ENCODE measurements at places on chromosomes 11 and 22.

- no peak for DNase-seq
These were observed 2120.6 kb upstream of the RAG2 start for GRCh38 chr11:38718659-38719058.

- no peak for DNase-seq
These were observed 2.3 kb downstream of the CTSC start for GRCh38 chr11:88335284-88335683.

GRCh38 chr11:45982656-45983470 lies 60.4 kb downstream of the LARGE2 start:
- DNase-seq: peak; percentile 93

DNA sequence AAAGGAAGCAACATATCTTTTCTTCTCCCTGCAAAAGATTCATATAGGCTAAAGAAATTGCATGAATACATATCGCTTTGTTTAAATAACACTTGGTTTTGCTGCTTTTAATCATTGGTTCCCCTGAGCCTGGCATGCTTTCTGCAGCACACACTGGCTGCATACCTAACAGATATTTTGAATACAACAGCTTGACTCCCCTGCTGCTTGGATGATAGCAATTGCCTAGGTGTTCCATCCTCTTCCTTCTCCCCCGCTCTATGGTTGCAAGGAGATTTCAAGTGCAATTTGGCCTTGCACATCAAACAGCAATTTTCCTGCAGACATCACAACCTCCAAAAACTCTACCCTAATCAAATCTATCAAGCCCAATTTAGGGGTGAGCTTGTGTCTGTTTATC lies 430.0 kb downstream of the NTM start:
- no peak for DNase-seq

DNA sequence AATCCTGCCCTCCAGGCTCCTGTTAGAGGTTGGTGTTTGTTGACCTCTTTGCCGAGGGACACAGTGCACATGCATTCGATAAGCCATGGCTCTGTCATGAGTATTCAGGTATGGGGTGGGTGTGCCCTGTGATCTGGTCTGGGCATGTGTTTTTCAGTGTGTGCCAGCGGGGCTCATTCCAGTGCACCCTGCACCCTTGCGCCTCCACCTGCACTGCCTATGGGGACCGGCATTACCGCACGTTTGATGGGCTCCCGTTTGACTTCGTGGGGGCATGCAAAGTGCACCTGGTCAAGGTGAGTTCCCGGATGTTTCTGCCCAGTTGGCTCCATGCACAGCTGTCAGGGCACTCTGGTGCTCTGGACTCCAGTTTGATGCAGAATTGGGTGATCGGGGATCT lies 44.2 kb downstream of the OTOG start:
- no peak for DNase-seq

DNA sequence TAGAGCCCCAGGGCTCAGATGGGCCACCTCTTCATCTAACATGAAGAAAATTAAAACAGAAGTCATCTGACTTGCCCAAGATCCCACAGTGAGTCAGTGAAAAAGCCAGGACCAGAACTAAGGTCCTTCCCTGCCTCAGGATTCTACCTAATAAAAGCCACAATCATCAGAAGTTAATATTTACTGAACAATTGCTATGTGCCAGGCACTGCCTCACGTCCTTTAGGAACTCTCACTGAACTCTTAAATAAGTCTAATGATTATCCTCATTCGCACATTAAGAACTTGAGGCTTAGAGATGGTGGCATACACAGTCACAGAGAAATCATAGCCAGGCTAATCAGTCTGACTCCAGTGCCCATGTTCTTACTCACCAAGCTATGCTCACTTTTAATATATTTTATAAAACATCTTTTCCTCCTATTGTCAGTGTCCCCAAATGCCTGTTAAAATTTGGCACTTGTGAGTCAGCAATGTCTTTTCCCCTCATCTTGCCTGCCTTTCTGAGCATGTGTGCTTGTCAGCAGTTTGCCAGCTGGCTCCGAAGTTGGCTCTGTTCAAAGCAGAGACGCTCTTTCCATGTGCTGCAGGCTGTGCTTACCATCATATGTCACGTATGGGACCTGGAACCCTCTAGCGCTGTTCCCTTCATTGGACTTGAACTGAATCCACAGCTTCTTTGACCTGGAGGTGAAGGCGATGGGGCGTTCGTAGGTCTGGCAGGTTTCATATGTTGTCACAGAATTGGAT lies 21.5 kb upstream of the NRIP3 start:
- DNase-seq: no peak

DNA sequence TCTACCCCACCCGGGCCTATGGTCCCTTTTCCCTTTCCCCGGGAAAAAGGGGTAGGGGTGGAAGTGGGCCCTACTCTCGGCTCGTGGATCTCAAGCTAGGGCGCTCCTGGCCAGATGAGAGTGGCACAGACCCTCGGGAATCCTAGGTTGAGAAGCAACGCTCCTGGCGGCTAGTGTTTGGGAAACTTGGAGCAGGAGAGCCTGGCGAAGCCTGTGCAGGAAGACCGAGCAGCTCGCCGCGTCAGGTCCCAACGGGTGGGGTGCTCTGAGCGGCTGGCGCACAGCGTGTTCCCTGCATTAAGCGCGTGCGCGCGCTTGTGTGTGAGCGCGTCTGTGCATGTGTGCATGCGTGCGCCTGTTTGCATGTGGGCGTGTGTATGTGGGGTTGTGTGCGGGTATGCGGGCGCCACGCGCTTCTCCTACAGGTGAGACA lies 7.1 kb upstream of the FLI1 start:
- peak; percentile 43 for DNase-seq

- peak; percentile 95 for DNase-seq
These were observed 28.2 kb upstream of the MGAT3 start for GRCh38 chr22:39428597-39429071.

DNA sequence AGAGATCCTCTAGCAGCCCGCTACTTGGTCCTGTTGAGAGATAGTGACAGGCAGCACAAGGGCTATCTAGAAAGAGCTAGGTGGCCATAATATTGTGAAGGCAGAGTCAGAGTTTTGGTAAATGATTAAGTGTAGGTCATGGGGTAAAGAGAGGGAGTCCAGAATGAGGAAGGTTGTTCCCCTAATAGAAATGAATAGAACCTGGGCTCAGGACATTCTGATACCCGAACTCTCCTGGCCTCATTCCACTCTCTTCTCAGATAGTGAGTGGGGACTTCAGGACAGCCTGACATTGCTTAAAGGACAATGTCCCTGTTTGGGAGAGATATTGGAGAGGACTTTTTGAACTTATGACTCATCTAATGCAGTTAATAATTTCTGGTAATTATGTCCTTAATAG lies 20.6 kb downstream of the SLC5A1 start:
- no peak for DNase-seq

DNA sequence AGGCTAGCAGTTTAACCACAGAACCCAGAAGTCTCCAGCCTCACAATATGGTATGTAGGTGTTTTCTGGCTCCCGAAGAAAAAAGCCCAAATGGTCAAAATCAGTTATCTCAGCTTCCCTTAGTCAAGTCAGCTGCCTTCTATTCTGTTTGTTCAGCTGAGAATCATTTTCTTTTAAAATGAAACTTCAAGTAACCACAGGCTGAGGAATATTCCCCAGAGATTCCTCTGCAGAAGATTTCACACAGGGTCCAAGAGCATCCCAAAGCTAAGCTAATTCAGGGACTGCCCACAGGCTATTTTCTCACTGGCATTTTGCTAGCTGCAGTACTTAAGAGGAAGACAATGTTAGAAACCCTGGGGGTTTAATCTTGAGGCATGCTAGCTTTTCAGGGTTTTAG lies 977.0 kb upstream of the CHORDC1 start:
- DNase-seq: peak; percentile 96

DNA sequence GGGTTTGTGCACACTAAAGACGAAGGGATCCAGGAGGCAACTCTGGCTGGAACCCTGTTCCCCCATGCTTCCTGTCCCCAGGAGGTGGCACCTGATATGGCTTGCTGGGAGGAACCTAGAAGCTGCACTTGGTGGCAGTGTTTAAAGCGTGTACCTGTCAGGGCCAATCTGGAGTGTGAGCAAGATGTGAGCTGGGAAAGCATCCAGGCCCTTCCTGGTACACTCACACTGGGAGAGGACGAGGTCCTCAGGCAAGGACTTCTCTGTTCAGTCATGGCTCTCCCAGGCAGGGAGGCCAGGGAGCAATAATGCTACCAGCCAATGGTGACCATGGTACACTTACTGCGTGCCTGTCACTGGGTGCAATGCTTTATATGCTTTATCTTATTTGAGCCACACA lies 130.7 kb upstream of the NECTIN1 start:
- DNase-seq: no peak

- no peak for DNase-seq
These were observed 111.7 kb upstream of the PGR start for GRCh38 chr11:101241160-101241795.

DNA sequence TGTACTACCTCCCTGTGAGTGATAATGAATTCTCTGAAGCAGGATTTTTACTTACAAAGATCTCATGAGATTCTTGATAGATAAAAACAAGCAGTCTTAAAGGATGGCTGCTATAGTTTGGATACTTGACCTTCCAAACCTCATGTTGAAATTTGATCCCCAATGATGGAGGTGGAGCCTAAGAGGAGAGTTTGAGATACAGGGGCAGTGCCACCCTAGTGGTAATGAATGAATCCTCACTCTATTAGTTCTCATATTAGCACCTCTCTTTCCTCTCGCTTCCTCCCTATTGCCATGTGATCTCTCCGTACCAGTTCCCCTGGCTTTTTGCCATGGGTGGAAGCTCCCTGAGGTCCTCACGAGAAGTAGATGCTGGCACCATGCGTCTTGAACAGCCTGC lies 37.9 kb upstream of the OR8B8 start:
- DNase-seq: peak; percentile 21

- DNase-seq: no peak
These were observed at the start of gene GRAP2 for GRCh38 chr22:39900306-39901227. TSS of gene GRAP2 (plus strand) at chr22:39901084. CDS start at chr22:39947107, 46,023 bp downstream.
